ENCODE measurements at places on chromosomes 5 and 9.
A peak's percentile ranks its signal among the peaks of the same experiment; 100 is the strongest.

GRCh38 chr5:158715592-158715991 lies 384.1 kb downstream of the EBF1 start:
- no peak for DNase-seq

DNA sequence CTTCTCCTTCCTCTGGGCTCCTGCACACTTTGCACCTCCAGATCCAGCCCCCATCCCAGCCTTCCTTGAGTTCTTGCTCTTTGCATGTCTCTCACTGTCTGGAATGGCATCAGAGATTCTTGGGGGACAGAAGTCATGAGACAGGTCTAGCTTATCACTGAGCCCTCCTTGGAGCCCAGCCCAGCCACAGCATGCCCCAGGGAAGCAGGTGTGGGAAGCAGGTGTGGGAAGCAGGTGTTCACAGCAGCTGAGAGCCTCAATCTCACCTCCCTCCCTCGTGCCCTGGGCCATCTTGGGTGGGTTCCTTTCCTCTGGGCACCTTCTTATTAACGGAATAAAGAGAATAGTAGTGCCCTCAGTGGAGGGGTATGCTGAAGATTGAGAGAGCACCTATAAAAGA lies 27.2 kb downstream of the SLC6A7 start:
- DNase-seq: no peak

DNA sequence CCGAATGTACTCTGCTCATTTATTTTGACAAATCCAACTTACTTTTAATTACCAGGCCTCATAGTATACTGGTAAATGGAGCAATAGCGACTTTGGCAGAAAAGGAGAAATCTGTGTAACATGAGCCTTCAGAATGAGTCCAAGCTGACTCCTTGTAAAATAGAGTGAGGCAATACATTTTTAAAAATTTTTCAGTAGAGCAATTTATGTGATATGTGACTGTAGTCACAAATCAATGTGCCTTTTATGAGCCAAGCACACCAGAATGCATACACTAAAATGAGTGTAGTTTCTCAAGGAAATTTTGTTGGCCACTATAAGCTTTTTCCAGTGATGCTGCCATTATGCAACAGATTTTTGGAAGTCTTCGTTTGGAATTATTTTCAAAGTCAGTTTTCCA lies 73.8 kb downstream of the SNCAIP start:
- peak; percentile 77 for DNase-seq

- DNase-seq: no peak
Measured at GRCh38 chr9:31983895-31984294, 400.5 kb upstream of the ACO1 start.

DNA sequence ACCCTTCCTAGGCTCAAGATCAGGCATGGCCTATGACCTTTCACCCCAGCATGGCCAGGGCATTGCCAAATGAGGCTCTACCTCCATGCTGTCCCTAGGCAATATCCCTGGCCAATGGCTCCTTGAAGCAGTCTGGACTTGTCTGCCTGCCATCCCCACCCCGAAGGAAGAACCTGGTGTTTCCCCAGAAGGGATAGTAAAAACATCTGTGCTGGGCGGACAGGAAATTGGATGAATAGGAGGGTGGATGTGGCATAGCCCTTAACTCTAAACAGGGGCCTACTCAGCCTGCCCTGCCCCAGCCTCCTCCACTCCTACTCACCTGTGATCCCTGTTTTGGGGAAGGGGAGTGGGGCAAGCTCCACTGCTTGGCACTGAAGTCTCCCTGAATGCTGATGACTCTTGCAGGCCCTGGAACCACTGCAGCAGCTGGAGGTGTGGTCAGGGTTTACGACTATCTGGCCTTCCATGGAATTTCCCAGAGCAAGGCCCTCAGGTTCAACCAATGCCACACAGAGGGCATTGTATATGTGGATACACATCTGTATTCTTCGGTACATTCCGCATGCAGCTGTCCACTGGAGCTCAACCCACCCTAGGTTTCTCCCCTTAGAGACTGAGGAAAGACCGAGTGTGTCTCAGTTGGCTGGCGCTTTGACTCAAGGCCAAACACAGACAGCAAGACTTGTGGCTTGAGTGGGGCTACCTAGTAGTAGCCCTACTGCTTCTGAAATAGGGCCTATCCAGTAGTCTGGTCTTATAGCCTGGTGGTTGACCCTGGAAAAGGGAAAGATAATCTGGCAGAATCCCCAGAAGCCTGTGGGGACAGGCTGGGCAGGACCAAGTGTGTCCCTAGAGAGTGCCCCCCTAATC lies 6.4 kb upstream of the P4HA2 start:
- DNase-seq: no peak

DNA sequence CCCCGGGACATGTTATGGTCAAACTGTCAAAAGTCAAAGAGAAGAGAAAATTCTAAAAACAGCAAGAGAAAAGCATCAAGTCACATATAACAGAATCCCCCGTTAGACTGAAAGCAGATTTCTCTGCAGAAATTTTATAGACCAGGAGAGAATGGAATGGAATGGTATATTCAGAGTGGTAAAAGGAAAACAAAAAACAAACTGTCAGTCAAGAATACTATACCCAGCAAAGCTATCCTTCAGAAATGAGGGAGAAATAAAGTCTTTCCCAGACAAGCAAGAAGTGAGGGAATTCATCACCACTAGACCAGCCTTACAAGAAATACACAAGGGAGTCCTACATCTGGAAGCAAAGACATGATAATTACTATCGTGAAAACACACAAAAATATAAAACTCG lies 208.0 kb downstream of the CACNA1B start:
- DNase-seq: no peak

GRCh38 chr5:9515436-9515835 lies 30.4 kb downstream of the SEMA5A start:
- DNase-seq: no peak

DNA sequence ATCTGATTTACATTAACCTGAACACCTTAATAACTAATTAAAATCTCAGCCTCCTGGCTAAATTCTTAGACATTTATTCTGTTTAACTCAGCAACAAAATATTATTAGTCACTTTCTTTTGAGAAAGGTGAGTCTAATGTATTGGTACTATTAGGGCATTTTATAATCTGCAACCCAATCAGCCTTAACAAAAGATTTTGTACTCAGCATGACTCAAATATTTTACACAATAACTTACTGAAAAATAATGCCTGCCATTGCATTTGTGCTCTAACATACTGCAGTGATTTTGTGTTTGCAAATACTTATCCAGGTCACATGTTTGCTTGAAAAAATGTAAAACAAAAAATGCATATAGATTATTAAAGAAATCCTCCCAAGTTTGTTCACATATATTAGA lies 1129.9 kb downstream of the TAF11L14 start:
- no peak for DNase-seq

DNA sequence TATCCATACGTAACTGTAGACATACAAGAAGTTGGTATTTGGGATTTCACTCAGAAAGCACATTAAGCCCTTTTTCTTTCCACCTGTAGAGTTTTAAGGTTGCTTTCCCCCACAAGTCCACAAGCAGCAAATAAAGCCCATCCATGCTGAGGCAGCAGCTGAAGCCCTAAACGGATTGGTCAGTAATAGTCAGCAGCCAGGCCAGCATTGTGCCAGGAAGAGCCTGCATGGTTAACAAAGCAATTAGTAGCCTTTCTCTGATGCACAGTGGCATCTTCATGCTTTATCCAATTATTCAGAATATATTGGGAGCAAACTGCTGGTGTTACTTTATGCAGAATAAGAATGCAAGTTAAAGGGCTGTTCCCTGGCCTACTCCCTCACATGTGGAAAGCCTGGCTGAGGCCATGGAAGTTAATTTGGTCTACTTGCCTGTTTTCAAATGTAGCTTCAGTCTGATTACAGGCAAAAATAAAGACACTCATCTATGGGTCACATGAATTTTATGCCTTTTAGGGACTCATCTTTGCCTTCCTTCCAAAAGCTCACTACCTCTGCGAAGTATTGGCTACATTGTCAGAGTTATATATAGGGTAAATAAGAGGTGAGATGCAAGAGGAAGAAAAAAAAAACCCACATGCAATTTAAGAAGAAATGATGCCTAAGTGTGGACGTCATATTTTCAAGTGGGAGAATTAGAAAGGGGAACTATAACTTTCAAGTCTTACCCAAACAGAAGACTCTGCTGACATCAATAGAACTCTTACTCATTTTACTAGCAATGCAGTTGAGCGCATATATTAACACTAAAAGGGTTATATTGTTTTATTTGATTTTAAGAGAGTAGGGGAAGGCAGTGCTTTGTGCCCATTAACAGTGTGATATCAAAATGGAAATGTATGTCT lies 15.9 kb downstream of the EBF1 start:
- no peak for DNase-seq

- no peak for DNase-seq
Measured at GRCh38 chr9:28887188-28887884, 1314.1 kb upstream of the C9orf72 start.

DNA sequence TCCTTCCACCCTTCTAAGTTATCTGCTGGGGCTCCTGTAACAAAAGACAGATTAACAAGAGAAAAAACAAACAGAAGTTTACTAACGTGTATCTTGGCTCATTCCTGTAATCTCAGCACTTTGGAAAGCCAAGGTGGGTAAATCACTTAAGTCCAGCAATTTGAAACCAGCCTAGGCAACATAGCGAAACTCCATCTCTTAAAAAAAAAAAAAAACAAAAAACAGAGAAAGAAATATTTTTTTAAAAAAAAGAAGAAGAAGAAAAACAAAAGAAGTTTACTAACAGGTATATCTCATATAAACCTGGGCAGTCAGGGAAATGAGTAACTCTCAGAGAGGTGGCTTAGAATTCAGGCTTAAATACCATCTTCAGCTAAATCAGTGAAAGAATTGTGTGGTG lies 10.3 kb upstream of the NDFIP1 start:
- DNase-seq: no peak

- DNase-seq: no peak
Measured at GRCh38 chr5:172284611-172284980, 1.0 kb upstream of the UBTD2 start.

DNA sequence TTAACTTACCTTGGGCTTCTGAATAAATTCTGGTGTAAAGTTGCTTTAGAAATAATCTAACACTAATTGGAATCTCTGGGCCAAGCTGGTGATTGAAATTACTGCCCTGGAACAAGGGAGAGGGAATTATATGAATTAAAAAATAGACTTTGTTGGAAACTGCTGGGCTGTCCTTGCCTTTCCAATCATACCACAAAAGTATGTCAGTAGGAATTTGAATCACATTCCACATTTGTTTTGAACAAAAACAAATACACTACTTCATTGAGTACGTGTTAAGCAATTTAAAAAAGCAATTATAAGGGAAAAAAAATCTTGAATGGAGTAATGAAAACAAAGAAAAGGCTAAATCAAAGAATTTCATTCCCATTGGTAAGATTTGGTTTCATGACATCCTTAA lies 102.5 kb upstream of the SREK1 start:
- DNase-seq: no peak

GRCh38 chr5:109028608-109029299 lies 281.1 kb downstream of the FER start:
- DNase-seq: no peak

DNA sequence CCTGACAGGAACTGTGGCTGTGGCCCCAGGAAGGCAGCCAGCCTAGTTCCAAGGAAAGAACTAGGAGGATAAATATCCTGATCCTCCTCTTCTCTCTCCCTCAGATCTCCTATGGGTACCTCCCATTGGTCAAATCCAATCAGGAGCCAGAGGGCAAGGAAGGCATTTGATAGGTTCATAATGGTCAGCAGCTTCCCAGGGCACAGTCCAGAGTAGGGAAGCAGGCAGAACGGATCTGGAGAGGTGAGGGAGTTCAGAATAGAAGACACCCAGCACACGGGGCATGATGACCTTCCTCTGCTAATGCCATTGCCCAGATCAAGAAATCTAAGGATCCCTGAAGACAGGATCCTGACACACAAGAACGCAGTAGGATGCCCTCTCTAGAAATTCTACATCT lies 8.6 kb downstream of the ABLIM3 start:
- DNase-seq: no peak

- no peak for DNase-seq
Measured at GRCh38 chr5:14440223-14440581, 141.4 kb upstream of the OTULINL start.

DNA sequence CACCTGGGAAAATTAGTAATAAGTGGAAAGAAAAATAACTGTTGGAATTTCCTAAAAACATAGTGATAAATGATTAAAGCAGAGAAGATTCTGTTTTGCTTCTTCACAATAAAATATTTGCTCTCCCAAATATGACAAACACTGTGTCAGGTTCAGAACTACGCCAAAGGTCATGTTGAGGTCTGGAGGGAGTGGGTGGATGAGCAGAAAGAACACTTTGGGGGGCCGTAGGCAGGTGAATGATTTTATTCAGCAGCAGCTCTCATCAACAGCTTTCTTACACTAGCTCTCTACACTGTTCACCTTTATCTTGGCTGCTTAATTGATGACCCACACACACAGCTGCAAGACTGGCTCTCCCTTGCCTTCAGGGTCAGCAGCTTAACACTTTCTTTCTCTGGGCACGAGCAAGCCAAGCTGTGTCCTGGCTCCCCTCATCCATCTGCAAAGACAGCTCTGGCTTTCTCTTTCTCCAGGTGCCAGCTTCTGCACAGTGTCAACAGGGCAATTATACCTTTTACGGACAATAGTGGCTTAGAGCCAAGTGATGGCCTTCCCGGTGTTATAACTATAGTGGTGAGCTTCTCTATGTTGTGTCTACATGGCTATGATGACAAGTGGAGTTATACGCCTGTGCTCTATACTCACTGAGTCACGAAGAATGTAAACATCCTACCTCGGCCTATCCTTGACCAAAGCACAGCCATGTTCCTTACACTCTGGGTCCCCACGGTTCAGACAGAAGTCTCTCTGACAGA lies 18.9 kb upstream of the GPX8 start:
- no peak for DNase-seq

GRCh38 chr5:128498844-128499455 lies 39.1 kb downstream of the FBN2 start:
- DNase-seq: peak; percentile 41

- DNase-seq: no peak
Measured at GRCh38 chr5:149268928-149269557, 2.6 kb upstream of the AFAP1L1 start.

- no peak for DNase-seq
Measured at GRCh38 chr5:107263387-107264018, 407.2 kb downstream of the EFNA5 start.

- no peak for DNase-seq
Measured at GRCh38 chr5:159855476-159856191, 60.6 kb upstream of the ADRA1B start.

- no peak for DNase-seq
Measured at GRCh38 chr9:92325991-92326500, 293 bp downstream of the CENPP start.

DNA sequence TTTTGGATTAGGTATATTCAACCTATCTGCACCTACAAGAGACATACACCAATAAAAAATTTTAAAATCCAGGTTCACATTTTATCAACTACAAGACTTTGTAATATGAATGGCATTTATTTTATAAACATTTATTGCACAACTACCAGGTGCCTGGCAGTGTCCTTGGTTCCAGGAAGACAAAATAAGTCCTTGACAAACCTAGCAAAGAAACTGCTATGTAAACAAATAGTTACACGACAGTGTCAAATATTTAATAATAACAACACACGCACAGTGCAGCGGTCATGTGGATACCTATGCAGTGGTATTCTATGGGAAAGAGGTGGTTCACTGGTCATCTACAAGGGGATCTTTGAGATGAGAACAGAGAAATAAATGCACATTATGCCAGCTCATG lies 120.7 kb downstream of the MYO10 start:
- DNase-seq: no peak

All from AG09309 (cell line).